ENCODE measurements at places on chromosomes 6 and 20. TPM values are rescaled to one million over a fixed set of nuclear protein-coding genes. Genes with fewer than 3 reads are reported as not detected.
A peak's percentile ranks its signal among the peaks of the same experiment; 100 is the strongest.

DNA sequence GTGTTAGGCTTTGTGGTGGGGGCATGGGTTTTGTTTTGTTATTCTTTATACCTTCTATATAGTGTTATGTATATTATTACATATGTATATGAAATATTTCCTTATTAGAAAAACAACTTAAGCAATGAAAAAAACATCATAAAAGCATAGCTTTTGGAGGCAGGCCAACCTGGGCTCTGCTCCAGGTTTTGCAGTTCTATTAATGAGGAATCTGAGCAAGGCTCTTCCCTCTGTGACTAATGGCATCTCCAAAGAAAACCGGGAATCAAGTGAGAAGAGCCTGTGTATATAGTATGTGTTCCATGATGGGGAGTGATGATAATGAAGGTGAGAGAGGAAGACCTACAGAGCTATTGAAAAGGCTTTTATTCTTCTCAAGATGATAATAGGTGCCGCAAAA, 291.1 kb downstream of the CLIC5 start:
- no peak for DNase-seq

- no peak for DNase-seq
These were observed 796.5 kb downstream of the PRIM2 start for GRCh38 chr6:58113960-58114359.

DNA sequence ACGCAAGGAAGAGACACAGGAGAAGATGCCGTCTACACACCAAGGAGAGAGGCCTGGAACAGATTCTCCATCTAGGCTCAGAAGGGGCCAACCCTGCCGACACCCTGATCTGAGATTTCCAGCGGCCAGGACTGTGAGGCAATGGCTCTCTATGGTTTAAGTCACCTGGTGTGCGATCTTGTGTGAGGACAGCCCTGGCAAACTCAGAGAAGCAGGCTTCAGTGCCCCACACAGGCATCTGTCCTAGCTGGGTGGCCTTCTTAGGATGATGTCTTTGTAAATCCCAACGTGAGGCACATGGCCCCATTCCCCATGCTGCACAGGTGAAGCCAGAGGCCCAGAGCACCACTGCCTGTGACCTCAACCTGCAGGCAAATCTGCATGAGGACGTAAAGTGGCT, 87.6 kb upstream of the FRMD1 start:
- DNase-seq = no peak

GRCh38 chr6:130928158-130928912, 101.1 kb downstream of the SMLR1 start:
- DNase-seq = no peak

GRCh38 chr6:36599791-36600209, 5.6 kb downstream of the SRSF3 start:
- no peak for DNase-seq

DNA sequence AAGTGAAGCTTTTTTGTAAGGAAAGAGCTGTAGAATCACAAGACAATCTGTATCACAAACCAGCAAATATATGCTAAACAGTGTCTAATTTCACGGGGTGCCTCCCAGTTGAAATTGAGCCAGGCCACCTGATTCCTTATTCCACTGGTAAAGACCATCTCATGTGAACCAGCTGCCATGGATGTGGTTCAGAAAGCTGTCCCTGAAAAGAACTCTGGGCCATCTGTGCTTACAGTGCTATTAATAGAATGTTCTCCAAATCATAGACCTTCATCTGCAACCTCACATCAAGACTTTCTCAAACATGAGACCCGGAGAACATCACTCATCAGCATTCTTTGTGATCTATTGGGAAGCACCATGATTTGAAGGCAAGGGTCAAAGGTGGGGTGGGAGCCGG, 89.7 kb downstream of the FBXO5 start:
- DNase-seq = no peak

DNA sequence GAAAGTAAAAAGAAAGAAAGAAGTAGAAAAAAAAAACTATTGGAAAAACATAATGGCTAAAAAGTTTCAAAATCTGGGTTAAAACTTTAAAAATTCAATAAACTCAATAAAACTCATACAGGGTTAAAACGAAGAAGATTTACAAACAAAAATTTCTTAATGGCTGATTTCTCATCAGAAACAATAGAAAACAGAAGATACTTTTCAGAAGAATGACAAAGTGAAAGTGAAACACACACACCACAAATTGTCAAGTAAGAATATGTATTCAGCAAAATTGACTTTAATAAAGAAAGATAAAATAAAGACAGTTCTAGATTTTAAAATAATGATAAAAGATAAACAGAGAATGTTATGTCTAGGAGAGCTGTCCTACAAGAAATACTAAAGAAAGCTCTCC, 618.9 kb upstream of the GJE1 start:
- DNase-seq = no peak

- DNase-seq = no peak
These were observed 122.1 kb downstream of the CD164 start for GRCh38 chr6:109260126-109260525.

GRCh38 chr6:45537539-45537938, 159.8 kb upstream of the SUPT3H start:
- no peak for DNase-seq

DNA sequence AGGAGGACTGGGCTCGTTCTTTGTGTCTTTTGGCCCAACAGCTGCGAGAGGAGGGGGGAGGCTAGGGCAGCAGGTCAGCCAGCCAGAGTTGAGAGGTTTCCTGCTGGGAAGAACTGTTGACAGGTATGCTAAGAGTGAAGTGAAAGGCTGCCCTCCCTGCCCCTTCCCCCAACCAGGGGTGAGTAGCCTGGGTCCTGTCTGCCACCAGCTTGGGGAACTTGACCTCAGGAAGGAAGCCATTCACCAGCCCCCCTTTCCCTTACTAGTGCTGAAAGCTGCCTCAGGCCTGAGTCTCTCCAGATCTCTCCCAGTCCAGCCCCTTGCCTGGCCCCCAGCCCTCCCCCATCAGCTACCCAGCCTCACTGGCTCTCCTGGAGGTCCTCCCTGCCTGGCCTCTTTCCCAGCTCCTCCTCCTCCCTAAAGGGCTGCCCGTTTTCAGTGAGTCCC, 20.7 kb upstream of the ZNF76 start:
- DNase-seq = peak; percentile 64

DNA sequence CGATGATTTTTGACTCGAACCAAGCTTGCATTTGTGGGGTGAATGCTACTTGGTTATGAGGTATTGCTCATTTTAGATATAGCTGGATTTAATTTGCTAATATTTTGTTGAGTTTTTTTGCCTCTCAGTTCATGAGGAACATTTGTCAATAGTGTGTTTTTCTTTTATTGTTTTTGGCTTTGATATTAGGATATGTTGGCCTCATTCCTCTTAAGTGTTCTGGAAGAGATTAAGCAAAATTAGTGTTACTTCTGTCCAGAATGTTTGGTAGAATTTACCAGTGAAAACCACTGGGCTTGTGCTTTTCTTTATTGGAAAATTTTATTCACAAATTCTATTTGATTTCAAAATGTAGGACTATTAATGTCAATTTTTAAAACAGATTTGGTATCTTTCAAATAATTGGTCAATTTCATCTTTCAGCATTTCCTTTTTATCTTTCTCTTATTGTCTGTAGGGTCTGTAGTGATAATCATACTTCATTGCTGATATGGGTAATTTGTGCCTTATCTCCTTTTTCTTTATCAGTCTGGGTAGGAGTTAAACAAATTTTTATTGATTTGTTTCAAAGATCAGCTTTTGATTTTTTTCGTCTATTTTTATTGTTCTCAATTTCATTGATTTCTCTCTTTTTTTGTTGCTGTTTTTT, 14.1 kb downstream of the AIG1 start:
- DNase-seq = no peak

Gene LY6G6D
- not detected for total RNA-seq

Gene PRDM13
- not detected for total RNA-seq

Gene PDYN
- not detected for total RNA-seq

Gene VGLL2
- not detected for total RNA-seq
